ENCODE measurements at places on chromosomes 5 and 9.

GRCh38 chr5:141508798-141509611 lies 20.1 kb downstream of the PCDHGC5 start:
- peak; percentile 98 for DNase-seq

DNA sequence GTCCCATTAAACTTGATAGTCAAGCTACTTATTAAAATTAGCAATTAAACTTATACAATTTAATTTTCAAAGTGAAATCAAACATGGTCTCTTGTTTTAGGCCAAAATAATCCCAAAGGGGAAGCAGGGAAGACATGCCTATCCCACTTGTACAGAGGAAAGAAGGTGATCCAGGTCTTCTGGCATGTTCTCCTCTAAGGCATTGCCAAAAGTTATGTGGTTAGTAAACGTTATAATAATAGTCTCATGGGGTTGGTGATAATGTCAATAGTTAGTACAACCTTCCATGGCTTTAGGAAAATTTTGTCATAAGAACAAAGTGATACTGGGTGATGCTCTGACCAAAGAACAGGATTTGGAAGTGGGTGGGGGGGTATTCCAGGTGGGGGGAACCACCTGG lies 52.8 kb downstream of the ROR2 start:
- DNase-seq, result no peak

DNA sequence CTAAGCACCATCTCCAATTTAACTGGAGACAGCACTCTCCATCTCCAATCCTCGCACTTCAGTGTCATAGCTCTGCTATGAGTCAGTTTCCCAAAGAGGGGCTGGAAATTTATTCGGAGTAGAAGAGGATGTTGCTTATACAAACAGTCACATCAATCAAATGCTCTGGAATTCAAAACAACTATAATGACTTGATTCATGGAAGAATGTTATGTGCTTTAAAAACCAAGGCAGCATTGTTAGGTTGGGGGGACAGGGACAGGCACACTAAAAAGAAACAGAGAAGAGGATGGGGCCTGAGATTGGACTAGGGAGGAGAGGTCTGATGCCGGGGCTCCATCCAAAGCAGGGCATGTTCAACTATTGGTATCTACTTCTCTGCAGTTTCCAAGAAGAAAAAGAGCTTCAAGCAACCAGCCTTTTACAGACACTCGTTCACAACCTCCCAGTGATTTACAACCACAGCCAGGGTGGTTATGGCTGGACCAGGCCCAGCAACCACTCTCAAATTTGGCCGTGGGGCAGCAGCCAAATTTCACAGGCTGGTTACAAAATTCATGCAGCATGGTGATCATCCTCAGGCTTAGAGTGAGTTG lies 117.5 kb upstream of the ZNF366 start:
- peak; percentile 92 for DNase-seq

- DNase-seq, result no peak
Observed at GRCh38 chr5:112649882-112650281, 87.8 kb upstream of the APC start.

GRCh38 chr5:178488696-178489095 lies 101.5 kb downstream of the COL23A1 start:
- no peak for DNase-seq

- peak; percentile 35 for DNase-seq
Observed at GRCh38 chr9:127033789-127034188, 88.6 kb downstream of the ANGPTL2 start.

DNA sequence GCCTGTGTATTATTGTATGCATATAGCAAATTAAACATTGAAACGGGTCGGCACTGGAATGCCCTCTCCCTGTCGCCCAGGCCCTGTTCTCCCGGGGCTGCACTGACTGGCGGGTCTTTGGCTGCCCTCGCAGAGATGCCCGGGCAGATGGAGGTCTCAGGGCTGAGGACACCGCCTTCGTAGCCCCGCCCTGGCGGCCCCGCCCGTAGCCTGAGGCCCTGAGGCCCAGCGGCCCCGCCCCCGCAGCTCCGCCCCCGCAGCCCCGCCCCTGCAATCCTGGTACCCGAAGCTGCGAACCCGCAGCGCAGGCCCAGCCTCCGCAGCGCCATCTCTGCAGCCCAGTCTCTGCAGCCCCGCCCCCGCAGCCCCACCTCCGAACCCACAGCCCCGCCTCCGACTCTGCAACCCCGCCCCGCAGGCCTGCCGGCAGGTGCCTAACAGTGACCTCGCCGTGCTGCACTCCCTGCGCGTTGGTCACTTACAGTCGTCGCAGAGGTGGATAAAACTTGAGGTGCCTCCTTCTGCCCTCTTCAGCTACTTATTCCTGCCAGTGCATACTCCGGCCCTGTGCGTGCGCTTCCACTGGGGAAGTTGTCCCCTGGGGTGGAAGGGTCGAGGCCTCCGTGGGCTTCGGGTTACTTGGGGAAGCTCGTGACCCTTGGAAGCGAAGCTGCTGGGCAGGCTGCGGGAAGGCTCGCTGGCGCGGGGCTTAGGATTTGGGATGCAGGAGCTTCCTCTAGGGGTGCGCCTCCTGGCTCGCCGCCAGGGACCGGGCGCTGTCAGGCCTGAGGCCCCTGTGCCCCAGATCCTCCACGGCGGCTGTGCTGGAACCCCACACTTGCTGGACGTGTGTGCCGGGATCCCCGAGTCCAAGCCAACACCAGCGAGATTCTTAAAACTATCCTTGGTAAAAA lies 72.3 kb downstream of the ICE1 start:
- peak; percentile 43 for DNase-seq

DNA sequence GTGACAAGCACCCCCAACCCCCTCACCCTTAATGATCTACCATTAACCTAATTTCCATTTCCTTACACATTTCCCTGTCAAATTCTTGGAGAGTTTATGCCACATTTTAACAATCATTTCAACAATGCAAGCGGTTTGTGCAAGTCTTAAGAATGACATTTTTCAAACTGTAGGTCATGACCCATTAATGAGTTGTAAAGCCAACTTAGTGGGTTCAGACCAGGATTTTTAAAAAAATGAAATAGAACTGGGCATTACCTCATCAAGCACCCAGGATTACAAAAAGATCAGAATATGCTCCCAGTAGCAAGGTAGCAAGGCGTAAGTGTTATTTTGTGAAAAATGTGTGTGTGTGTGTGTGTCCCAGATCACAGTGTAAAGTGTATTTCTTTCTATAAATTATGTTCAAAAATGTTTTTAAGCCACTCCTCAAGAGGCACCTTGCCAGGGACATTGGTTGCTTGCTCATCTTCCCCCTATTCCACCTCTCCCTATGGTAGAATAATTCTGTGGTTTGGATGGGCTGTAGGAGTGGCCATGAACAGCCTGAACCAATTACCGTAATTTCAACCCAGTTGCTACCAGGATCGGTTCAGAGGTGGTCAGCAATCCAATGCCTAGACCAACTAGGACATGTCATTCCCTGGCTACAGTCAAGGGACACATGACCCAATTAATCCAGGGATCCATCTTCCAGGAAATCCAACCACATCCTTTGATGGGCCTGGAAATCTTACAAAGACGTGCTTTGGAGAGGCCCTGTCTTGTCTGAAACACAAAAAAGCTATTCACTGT lies 14.4 kb upstream of the TGFBR1 start:
- DNase-seq, result no peak

- DNase-seq, result no peak
Observed at GRCh38 chr9:133275105-133276000, at the start of gene ABO. Gene ABO (minus strand): TSS chr9:133275201.

GRCh38 chr9:116592970-116593369 lies 94.1 kb upstream of the TRIM32 start:
- peak; percentile 10 for DNase-seq

- no peak for DNase-seq
Observed at GRCh38 chr9:27462434-27462833, 61.7 kb upstream of the IFNK start.

DNA sequence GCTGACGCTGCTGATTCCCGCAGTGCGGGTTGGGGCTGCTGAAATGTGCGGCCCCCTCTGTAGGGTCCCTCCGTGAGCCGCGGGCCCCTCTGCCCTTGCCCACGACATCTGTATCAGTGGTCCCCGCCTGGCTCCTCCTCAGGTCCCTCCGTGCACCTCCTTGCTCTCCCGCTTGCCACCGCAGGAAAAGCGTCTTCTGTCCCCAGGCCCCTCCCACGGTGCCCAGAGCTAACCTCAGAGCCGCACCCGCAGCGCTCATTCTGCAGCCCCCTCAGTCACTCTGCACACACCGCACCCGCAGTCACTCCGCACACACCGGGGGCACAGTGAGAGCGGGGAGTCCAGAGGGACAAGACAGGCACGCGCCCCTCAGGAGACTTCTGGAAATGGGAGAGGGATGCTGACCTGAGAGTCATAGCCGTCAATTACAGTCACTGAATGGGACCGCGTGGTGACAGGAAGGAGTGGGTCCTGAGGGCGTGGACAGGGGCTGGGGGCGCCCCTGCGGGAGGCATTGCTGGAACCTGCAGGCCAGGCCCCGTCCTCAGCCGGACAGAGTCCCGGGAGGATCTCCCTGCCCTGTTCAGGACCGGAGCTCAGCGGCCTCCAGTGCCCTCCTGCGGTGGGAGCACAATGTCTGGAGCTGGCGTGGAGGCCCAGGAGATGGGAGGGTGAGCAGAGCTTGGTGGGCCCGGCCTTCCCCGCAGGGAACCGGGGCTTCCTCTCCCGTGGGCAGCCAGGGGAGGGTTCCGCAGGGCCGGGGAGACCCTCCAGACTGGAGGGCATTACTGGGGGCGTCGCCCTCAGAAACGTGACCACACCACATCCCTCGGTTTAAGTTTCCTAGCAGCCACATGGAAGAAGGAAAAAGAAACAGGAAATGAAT lies 66.1 kb upstream of the CTSL start:
- DNase-seq, result no peak

GRCh38 chr5:9799606-9800005 lies 169.5 kb upstream of the TAS2R1 start:
- no peak for DNase-seq

DNA sequence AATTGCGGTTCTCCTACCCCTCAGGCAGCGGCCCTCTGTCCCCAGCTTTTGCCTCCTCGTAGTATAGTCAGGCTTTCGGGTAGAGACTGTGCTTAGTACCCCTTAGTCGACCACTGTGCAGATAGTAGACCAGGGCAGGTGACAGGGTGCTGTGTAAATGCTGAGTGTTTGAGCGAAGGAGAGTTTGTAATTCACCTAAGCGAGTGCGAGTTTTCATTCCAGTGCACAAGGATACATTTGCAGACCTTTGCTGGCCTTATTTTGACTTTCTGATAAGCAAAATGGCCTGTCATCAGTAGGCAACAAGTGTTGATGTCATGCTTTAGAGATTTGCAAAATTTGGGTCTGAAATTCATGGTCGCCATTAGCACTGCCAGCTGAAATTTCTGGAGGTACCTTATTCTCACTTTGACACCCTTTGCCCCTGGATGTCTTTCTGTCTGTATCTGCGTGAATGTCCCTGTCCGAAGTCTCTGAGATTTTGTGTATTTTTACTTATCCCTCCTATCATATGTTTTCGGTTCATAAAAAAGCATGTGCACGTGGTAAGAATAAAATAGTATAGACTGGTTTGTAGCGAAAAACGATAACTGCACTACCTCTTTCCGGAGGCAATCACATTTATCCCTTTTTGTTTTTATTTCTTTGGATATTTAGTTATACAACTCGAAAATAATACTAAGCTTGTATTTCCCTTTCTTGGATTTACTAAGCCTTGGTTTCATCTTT lies 1.9 kb downstream of the LMNB1 start:
- no peak for DNase-seq

DNA sequence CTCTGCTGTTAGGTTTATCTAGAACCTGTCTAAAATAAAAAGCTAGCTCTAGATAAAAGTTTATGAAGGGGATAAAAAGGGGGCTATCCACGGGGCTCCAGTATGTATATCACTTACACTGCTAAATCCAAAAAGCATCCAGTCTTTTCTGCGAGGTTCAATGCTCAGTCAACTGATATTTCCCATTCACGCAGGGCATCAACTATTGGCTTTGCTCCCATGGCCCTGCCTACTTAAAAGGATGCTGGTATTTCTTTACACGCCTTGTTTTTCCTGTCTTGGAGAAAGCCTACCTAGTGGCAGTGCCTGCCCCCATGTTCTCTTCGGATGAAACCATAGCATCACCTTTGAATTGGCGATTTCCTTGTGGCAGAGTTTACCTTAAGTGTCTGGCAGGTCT lies 8.1 kb downstream of the SPRY4 start:
- DNase-seq, result no peak

DNA sequence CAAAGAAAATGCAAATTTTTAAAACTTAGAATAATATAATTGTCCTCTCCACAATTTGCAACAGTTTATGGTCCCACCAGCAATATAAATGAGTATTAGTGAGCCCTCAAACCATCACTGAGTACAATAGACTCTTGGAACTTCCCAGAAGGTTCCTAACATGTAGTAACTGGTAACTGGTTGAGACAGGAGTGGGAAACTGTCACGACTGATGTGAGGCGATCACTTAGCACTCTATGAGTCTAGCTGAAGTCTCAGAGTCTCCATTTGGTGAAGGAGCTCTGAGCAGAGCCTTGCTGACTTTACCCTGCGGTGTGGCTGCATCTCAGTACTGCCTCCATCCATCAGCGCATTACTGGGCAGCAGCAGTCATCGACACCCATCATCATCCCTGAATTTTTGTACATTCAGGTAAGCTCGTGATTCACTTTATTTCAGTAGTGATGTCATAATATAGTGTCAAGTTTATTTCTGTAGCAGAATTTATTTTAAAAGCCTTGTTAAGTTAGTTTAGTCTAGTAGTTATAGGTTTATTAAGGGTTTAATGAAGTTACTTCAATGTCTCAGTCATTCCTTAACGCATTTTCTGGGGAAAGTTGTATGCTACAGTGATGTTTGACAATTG lies 76.6 kb upstream of the ABCA1 start:
- DNase-seq, result no peak

DNA sequence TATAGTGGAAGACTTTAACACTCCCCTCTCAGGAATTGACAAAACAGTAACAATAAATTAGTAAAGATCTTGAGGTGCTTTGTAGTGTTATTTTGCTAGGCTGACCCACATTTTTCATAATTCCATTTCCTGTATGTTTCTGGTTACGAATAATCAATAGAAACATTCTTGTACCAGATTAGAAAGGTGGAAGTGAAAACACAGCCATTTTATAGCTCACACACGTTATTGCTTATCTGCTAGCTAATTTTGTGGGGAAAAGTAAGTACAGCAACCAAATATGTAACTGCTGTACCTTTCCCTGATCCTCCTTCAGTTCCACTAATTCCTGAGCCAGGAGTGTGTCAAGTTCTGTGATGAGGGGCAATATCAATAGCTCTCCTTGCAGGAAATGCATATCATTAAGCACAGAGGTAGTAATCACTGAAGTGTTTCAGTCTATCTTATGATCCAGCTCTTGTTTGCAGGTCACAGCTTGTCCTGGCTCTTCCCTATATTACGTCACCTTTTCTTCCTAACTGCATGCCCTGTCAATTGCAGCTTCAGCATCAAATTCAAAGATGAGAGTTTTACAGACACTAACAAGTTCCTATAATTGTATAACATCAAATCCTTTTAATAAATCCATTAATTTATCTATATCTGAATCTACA lies 59.4 kb downstream of the MINAR2 start:
- DNase-seq, result no peak
